CD4-positive, alpha-beta T cell treated with Interleukin-12 subunit alpha and Interleukin-12 subunit beta, for 1 hour (primary cell): ENCODE measurements at places on chromosomes 3 and 15.

GRCh38 chr3:113623324-113623723 is 73.1 kb downstream of the USF3 start:
- no peak for DNase-seq

DNA sequence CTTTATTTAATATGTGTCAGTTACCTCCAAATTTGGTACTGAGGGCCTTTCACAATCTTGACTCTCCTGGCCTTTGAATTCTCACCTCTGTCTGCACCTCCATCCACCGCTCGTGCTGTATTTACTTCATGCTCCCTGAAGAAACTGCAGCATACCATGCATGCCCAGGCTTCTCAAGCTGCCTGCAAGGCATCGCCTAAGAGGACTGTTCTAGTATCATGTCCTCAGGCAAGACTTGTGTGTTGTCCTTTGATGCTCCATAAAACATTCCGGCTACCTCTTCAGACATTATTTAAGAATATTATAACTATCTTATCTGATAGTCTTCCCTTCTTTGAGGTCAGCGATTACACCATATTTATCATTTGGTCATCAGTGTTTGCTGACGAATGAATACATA is 682.5 kb downstream of the NR2F2 start:
- DNase-seq = no peak

GRCh38 chr15:41930221-41930866 is 36.5 kb upstream of the SPTBN5 start:
- DNase-seq = no peak

DNA sequence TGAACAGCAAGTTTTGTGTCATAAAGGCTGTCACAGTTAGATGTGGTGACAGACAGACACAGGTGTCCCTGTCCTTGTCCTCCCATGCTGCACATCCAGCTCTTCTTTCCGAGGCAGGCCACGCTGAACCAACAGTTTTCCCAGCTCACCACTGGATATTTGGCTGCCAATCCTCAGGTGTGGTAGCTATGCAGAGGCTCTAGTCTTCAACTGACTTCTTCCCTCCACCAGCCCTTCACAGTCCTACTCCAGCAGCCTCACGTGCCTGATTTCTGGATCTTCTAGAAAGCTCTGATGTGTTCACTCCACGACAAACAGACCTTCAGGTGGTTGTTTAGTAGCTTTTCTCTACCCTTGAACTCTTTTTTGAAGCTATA is 145.5 kb downstream of the UACA start:
- DNase-seq = no peak

- DNase-seq = no peak
Observed at GRCh38 chr3:46393554-46394434, 13.1 kb downstream of the CCR5AS start.

DNA sequence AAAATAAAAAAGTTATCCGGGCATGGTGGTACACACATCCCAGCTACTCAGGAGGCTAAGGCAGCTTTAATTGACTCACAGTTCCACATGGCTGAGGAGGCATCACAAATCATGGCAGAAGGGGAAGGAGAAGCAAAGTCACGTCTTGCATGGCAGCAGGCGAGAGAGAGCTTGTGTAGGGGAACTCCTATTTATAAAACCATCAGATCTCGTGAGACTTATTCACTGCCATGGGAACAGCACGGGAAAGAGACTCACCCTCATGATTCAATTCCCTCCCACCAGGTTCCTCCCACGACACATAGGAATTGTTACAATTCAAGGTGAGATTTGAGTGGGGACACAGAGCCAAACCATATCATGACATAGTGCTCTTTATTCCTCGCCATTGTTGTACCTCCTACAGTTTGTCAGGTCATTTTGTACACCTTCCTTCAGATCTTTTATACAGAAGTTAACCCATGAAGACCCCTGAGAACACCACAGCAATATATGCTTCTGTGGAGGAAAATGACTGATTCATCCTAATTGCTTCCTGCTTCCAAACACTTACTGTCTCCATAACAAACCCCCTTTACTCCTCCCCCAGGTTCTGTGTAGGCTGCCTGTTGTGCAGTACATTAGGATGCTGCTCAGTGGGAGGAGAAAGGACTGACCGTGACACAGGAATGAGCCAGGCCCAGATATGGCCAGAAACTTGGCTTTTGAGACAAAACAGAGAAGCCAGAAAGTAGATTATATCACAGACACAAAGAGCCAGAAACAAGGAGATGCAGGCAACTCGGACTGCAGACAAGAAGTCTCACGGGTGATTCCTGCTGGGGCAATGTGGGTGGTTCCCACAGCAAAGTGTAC is 67.9 kb upstream of the HEG1 start:
- DNase-seq = no peak

DNA sequence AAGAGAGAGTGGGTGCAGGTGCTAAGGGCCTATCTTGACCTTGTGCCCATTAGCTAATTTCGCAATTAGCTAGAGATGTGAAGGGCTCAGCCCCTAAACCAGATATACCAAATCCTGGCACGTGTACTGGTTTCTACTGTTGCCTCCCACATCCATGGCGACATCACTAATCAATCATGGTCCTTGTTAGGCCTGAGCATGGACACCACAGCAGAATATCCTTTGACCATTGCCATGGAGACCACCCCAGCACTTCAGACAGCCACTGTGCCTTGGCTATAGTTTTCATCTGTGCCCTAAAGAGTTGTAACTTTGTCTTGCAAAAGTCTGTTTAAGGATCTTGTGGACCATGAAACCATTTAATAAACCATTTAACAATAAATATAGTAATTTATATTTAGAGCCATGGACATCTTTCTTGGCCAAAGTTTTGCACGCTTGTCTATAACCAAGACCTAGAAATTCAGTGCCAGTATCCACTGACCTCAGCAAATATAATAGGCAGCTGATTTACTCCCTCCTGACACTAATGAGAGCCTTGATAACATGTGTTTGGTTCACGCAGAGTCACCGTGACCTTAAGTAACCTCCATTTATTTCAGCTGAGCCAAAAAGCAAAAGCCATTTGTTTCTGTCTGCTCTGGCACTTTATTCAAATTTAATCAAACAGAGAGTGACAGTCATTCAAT is 43.4 kb downstream of the COLQ start:
- no peak for DNase-seq

GRCh38 chr15:87047203-87047965 is 967.7 kb downstream of the AGBL1 start:
- DNase-seq = no peak

- DNase-seq = no peak
Observed at GRCh38 chr15:71807691-71808091, 2.7 kb upstream of the NR2E3 start.

- DNase-seq = no peak
Observed at GRCh38 chr15:52093539-52094510, 18.8 kb downstream of the BCL2L10 start.

- no peak for DNase-seq
Observed at GRCh38 chr3:183854318-183855035, 29.1 kb upstream of the MAP6D1 start.

DNA sequence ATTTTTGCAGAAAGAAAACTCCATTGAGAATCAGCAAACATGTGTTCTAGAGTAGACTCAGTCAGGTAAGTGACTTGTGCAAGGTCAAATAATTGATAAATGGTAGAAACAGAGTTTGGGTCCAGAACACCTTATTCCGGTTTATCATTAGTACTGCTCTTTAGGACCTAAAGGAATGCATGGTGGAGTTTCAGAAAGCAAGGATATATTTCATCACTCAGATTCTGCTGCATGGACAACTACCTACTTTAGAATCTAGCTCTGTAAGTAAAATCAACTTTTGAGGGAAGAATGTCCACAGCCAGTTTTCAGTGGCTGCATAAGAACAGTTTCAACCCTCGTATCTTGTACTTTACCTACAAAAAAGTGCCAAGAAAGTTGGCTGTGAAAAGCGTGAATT is 43.6 kb downstream of the TIMP4 start:
- no peak for DNase-seq

GRCh38 chr15:59166166-59166565 is 40.5 kb upstream of the LDHAL6B start:
- no peak for DNase-seq

GRCh38 chr3:4807381-4808280 is 171.6 kb upstream of the BHLHE40 start:
- no peak for DNase-seq
